Stimulated activated CD4-positive, alpha-beta T cell treated with anti-CD3 and anti-CD28 coated beads, Interleukin-2, amount 100 ng/mL, for 4 hours (primary cell): ENCODE measurements at places on chromosomes 6 and 20.

GRCh38 chr6:41306187-41306854, 19.8 kb upstream of the TREM1 start:
- DNase-seq, result peak; percentile 31

DNA sequence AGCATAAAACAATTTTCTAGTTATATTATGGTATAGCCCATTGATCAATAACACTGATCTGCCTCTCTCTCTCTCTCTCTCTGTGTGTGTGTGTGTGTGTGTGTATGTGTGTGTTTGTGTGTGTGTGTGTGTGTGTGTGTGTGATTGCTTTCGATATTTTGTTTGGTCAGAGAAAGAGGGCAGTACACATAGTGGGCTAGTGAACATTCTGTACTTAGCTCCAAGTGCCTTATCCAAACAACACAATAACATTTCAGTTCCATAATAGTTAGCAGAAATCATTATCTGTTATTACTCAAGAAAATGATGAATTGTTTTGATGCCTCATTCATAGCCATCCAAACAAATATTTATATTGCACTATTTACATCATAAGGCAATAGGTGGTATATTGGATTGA, 979.1 kb upstream of the CITED2 start:
- DNase-seq, result no peak

GRCh38 chr6:125828476-125829039, 37.8 kb downstream of the NCOA7 start:
- DNase-seq, result no peak

DNA sequence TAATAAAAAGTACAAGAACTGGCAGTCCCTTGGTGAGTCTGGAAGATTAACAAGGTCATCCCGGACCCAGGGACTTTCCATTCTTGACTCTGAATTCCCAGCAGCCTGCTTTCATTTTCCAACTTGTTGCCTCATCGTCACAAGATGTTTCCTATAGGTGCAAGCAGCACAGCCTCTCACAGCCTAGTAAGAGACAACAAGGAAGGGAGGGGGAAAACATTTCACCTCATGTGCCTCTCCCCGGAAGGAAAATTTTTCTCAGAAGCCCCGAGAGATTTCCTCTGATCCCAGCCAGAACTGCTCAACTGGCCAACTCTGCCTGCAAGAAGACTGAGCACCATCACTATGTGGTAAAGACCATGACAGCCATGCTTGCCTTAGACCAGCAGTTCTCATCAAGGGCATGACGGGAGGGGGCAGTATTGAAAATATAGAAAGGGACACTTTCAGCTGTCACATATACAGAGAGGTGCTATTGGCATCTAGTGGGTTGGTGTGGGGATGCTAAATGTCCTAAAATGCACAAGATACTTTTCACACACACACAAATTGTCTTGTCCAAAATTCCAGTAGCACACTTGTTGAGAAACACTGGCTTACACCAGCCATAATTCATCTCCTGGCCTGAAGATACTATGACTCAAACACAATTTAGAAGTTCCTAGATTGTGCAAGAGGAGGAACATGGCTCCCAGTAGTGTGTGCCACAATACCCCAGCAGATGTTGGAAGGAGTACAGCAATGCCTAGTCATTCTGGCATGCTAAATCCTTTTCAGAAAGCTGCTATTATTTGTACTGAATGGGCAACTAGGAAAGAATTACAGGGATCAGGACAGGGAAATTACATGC, 10.8 kb upstream of the WTAP start:
- DNase-seq, result no peak

GRCh38 chr20:8073024-8073832, 53.7 kb upstream of the TMX4 start:
- DNase-seq, result no peak

DNA sequence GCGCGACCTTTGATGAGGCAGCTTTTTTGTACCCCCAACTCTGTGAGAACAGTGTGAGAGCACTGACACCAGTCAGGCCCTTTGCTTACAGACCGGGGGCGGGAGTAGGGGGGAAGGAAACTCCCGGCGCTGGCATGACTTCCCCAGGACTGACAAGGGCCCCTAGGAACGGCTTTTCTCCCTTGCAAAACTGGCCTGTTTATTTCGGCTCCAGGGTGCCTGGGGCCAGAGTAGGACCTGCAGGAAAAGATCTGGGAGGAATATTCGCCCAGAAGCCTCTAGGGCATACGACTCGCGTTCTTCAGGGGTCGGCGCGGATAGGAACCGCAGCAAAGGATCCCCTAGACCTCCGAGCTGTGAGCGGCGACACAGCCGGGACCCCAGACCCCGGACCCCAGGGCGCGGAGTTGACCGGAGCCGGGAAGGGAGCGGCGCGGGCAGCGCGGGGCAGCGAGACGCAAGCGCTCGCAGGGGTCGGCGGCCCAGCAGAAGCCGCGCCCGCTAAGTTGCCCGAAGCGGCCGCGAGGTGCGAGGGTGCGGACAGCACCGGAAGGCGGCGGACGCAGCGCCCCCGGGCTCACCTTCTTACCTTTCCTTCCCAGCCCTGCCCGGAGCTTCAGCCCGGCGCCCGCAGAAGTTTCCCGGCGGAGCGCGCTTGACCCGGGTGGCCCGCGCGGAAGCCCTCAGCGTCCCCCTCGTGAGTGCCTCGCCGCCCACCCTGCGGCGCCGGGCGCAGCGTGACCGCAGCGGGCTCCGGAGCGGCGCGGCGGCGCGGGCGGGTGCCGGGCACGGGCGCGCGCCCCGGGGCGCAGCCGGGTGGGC, at the start of gene POPDC3:
POPDC3 (minus strand) TSS at position 771 of the 822 bp plus-strand sequence. CDS start 18,105 bp downstream, outside the sequence.
- no peak for DNase-seq

DNA sequence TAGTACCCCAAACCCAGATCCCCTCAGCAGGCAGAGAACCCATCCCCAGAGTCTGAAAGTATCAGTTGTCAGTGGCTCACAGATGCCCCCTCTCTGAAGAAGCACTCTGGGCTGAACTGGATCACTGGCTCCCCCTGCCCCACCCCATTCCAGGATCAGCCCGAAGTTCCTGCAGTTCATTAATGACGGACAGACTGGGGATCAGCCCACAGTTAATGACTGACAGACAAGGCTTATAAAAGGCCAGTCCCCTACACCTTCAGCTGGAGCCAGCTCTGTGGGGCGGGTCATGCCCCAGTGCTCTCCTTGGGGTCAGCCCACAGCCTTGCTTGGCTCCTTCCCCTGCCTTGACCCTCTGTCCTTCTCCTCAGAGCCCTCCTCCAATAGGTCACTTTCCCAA, 21.7 kb downstream of the KIAA1755 start:
- DNase-seq, result no peak

- DNase-seq, result no peak
These were observed 155.8 kb downstream of the TRDN start for GRCh38 chr6:123480986-123481385.

- no peak for DNase-seq
These were observed 100.9 kb upstream of the NFATC2 start for GRCh38 chr20:51643390-51643789.

- no peak for DNase-seq
These were observed 113.1 kb downstream of the SULF2 start for GRCh38 chr20:47672166-47672565.
